Left lung (tissue), 14 donors: ENCODE measurements at places on chromosomes 12 and 14. TPM values are rescaled to one million over a fixed set of nuclear protein-coding genes. Genes with fewer than 3 reads are reported as not detected.

- no peak for DNase-seq
These were observed 91.0 kb downstream of the NTN4 start for GRCh38 chr12:95699579-95699978.

GRCh38 chr14:64388533-64389285 lies 556 bp downstream of the MTHFD1 start:
- DNase-seq = no peak

The CD69 gene
- 6.0 TPM for polyA plus RNA-seq

DNA sequence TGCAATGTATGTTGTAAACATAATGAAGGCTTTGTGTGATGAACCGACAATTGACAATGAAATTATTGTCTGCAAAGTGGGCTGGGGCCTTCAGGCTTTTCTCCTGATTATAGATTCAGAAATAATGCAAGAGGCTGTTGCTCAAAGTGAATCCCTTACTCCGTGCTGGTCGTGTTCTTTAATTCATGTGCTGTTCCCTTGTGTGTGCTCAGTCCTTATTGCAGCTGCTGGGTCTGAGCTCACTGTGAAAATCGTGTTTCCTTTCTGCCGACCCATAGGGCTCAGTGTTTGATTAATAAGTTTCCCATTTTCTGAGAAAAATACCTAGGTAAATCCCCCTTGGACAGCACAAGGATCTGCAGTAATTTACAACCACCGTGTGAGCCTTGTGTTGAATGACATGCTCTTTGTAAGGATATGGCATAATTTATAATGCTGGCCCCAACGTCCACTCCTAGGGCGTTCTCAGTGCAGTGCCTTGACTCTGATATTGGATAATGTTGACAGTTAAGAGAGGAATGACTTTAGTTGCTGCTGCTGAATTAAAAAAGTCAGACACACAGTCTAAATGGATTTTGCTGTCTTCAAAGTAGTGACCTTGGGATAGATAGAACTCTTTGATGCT lies 81.6 kb downstream of the RGS6 start:
- DNase-seq = no peak

The TPPP2 gene
- not detected for polyA plus RNA-seq
